Effector CD8-positive, alpha-beta T cell (primary cell): ENCODE measurements at places on chromosomes 4 and X.

DNA sequence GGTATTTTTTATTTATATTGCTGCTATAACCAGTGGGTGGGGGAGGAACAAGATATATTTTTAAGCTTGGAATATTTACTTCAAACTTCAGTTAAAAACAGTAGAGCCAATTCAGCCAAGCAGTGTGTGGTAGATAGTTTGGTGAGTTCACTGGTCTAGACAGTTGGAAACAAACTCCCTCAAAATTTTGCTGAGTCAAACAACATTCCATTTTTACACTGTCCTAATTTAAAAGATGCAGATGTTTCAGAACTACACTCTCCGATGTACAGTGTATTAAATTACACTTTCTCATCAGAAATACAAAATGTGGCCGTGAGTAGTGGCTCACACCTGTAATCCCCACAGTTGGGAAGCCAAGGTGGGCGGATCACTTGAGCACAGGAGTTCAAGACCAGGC, 23.3 kb downstream of the PRKX start:
- no peak for DNase-seq

GRCh38 chr4:166435449-166435848, 562.4 kb downstream of the TLL1 start:
- no peak for DNase-seq

- DNase-seq, result no peak
These were observed 642 bp downstream of the HMGN5 start for GRCh38 chrX:81201071-81201470.

GRCh38 chr4:25367004-25367621, 9.9 kb upstream of the ANAPC4 start:
- no peak for DNase-seq

DNA sequence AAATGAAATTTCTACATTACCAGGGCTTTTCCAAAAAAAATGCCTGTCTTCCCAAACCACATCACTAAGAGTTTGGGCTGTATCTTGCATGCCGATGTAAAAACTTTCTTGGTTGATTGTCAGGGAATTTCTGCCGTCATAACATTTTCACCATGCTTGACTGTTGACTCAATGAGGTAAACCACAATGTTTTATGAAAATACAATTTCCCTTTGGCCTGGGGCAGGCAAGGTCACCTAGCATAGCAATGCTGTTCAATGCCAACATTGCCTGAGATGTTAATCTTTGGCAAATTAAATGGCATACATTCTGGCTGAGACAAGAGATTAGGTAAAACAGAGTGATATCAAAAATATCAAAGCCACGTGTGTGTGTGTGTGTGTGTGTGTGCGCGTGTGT, 137.1 kb upstream of the TBL1X start:
- no peak for DNase-seq
